ENCODE measurements at places on chromosomes 12 and 14.

- no peaks in the 10 kb centered on the region for H3K36me3 ChIP-seq
- H3K4me1 ChIP-seq = peaks cover 3% of the 10 kb centered on the region
- no peak for DNase-seq
- H3K27ac ChIP-seq = no peak overlapping the region
- H3K27me3 ChIP-seq = no peaks in the 10 kb centered on the region
Observed at GRCh38 chr12:93778306-93778705, 101.1 kb downstream of the CRADD start.

- no peaks in the 10 kb centered on the region for H3K36me3 ChIP-seq
- peaks cover 3% of the 10 kb centered on the region for H3K4me1 ChIP-seq
- no peak overlapping the region for H3K4me3 ChIP-seq
Observed at GRCh38 chr12:93127582-93128331, 198.7 kb upstream of the EEA1 start.

- no peak overlapping the region for H3K27ac ChIP-seq
- no peaks in the 10 kb centered on the region for H3K27me3 ChIP-seq
- H3K36me3 ChIP-seq = no peaks in the 10 kb centered on the region
- no peak overlapping the region for H3K4me3 ChIP-seq
- H3K4me1 ChIP-seq = no peaks in the 10 kb centered on the region
- no peak for DNase-seq
Observed at GRCh38 chr12:119036878-119037825, 55.8 kb downstream of the SRRM4 start.

- H3K27ac ChIP-seq = no peak overlapping the region
- H3K4me1 ChIP-seq = no peaks in the 10 kb centered on the region
- H3K36me3 ChIP-seq = peaks cover 4% of the 10 kb centered on the region
- DNase-seq = no peak
Observed at GRCh38 chr12:45913631-45914030, 76.7 kb downstream of the SCAF11 start.
